ENCODE measurements at places on chromosomes 6 and 20. TPM values are rescaled to one million over a fixed set of nuclear protein-coding genes. Genes with fewer than 3 reads are reported as not detected.

GRCh38 chr6:2462831-2463230 lies 217.4 kb upstream of the GMDS start:
- no peak for DNase-seq

DNA sequence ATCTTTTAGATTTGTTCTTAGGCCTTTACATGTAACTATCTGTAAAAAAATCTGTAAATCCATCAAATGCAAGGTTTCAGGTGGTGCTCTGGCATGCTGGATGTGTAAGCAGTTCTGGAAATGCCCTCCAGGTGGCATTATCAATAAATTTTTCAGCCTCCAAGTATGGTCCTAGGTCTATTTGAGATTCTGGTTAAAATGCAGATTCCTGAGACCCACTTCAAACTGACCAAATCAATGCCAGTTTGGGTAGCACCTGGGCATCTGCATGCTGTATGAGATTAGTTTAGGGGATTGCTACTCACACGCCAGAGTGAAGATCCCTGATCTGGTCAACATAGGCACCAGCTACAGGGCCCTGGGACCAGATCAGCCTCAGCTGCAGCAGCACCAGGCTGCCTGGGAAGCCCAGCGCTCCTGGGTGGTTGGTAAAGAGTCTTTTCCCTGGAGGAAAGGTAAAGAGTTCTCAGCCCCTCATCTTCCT lies 507.3 kb upstream of the CITED2 start:
- peak; percentile 32 for DNase-seq

DNA sequence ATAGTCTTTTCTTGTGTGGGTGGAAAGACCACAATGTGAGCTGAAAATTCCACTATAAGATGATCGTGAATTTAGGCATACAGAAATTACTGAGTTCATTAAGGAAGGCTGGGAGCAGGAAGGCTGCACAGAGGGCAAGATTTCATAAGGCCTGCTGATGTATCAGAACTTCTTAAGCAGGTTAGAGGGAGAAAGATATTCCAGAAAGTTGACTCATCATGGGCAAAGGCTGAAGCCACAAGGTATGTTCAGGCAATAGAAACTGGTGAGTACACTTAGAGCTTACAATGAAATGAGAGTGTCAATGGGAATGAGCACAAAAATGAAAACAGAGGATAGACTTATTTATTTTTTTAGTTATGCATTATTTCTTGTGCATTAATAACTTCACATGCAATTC lies 618.6 kb downstream of the CBLN4 start:
- DNase-seq, result no peak

DNA sequence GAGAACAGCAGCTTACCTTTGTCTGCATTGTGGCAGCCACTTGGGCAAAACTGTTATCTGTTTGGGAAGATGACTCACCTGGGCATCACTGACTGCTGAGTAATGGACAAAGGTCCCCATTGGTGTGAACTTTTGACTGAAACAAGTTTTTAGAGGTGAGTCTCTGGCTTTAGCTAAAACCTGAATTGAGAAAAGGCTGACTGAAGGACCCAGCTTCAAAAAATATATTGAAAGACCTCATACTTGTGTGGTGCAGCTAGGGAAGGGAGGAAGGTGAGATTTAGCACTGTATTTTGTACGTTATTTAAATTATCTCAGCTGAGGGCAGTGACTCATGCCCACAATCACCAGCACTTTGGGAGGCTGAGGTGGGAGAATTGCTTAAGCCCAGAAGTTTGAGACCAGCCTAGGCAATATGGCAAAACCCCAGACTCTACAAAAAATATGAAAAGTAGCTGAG lies 4.5 kb upstream of the CITED2 start:
- no peak for DNase-seq

Gene TRIM10
- total RNA-seq, result not detected
